DMS79 (cell line): ENCODE measurements at places on chromosomes 3 and 15.

- DNase-seq, result no peak
Observed at GRCh38 chr3:150348500-150348899, 59.6 kb upstream of the TSC22D2 start.

- no peak for DNase-seq
Observed at GRCh38 chr3:152192050-152192449, 76.7 kb upstream of the MBNL1 start.

- no peak for DNase-seq
Observed at GRCh38 chr15:41798607-41799487, 24.6 kb downstream of the MAPKBP1 start.

- no peak for DNase-seq
Observed at GRCh38 chr15:57129064-57129463, 210.6 kb downstream of the TCF12 start.

DNA sequence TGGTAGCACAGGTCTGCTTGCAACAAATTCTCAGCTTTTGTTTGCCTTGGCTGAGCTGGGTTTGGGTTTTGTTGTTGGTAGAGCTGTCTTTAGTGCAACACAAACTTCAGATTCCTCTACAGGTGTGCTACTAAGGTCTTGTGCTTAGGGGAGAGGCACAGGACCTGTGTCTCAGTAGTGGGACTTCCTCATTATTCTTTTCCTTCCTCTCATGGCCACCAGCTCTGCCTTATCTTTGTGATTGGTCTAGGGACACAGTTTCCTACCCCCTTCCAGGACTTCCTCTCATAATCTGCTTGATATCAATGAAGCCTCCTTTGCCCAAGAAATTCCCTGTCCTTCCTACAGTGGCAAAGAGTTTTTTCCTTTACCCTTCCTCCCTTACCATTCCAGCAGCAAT is 24.9 kb upstream of the DNAAF4 start:
- no peak for DNase-seq

DNA sequence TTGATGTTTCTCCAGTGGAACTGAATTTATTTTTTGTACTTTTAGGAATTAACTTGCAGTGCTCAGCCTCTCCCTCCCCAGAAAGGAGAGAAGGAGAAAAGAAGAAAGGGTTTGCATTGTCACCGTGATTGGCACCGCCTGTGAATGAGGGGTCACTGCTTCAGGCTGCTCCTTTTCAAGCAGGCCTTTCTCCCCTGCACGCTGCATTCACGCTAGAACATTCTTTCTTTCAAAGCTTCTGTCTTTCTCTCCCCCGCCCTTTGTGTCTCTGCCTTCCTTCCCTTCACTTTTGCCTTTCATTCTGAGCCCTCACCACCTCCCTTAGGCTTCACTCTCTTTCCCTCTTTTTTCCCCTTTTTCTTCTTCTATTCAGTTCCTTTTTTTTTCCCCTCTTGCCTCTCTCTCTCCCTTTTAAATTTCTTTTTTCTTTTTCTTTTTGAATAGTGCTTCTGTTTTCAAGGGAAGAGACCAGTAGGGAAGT is 42.4 kb downstream of the ZNF710 start:
- DNase-seq, result no peak

GRCh38 chr15:34339946-34340345 is 2.4 kb upstream of the SLC12A6 start:
- no peak for DNase-seq

DNA sequence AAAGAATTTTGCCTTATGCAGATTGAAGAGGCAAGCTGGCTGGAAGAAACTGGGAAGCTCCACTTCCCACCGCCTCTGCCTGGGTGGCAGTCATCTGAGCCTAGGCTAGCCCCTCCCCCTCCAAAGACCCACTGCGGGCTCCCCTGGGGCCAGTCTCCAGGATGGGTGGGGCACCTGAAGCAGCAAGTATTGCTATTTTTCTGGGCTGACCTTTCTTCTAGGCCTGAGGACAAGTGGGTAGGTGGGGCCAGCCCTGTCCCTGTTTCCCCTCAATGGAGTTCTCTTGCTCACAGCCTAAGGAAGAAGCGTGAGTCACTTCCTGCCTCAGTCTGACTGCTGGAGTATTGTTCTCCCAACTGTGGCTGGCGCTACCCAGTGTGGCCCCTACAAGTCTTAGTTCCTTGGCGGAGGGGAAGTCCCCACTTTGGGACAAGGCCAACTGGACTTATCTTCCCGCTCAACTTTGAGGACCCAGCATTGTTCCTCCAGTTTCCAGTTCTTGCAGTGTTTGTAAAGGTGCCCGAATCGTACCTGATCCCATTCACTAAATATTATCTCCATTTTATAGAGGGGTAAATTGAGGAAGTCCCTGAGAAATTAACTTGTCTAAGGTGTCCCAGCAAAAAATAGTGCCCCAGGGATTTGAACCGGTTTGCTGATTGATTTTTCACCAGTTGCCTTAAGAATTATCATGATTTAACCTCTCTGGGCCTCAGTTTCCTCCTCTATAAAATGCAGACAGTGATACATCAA is 1.4 kb downstream of the FURIN start:
- no peak for DNase-seq

DNA sequence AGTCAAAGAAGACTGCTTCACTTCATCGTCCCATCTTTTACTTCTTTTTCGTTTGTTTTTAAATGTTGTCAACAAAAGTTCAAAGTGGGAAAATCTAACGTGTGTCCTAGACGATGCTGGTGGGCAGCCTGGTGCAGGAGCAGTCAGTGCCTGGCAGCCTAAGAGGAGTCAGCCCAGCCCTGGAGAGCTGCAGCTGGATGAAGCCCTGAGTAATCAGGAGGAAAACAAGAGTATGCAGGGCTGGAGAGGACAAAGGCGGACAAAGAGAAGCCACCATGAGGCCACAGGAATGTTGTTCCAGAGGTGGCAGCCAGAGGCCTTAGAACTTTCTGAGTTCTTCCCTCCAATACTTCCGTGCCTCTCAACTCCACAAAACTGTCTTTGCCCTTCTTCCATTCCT is 5.7 kb downstream of the ADAMTS17 start:
- no peak for DNase-seq

DNA sequence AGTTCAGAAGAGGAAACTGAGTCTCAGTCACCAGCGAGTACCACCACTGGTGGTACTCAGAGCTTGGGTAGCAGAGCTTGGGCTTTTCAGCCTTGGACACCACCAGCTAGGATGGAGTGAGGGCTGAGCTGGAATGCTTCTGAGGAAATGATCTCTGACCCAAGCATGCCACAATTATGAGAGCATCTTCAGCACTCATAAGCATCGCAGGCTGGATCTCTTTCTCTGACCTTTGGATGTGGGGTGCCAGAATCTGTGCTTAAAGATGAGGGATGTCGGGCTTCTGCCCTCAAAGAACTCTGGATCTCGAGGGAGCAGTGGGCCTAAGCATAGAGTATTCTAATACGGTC is 36.4 kb downstream of the ZNF710 start:
- DNase-seq, result no peak
